ENCODE measurements at places on chromosomes 12 and 14. TPM values are rescaled to one million over a fixed set of nuclear protein-coding genes. Genes with fewer than 3 reads are reported as not detected.

The IL25 gene
- total RNA-seq, result not detected

The PAX9 gene
- 5.5 TPM for total RNA-seq

The PLXNC1 gene
- 2.4 TPM for total RNA-seq

The LMNTD1 gene
- total RNA-seq, result not detected

- no peak for DNase-seq
Measured at GRCh38 chr12:26843311-26843710, 10.3 kb upstream of the ITPR2 start.

GRCh38 chr12:14171106-14171505, 189.7 kb upstream of the GRIN2B start:
- no peak for DNase-seq

GRCh38 chr12:68020699-68021098, 31.5 kb downstream of the IFNG-AS1 start:
- DNase-seq, result no peak

GRCh38 chr12:122979001-122979907, 1.2 kb upstream of the ARL6IP4 start:
- DNase-seq, result no peak

DNA sequence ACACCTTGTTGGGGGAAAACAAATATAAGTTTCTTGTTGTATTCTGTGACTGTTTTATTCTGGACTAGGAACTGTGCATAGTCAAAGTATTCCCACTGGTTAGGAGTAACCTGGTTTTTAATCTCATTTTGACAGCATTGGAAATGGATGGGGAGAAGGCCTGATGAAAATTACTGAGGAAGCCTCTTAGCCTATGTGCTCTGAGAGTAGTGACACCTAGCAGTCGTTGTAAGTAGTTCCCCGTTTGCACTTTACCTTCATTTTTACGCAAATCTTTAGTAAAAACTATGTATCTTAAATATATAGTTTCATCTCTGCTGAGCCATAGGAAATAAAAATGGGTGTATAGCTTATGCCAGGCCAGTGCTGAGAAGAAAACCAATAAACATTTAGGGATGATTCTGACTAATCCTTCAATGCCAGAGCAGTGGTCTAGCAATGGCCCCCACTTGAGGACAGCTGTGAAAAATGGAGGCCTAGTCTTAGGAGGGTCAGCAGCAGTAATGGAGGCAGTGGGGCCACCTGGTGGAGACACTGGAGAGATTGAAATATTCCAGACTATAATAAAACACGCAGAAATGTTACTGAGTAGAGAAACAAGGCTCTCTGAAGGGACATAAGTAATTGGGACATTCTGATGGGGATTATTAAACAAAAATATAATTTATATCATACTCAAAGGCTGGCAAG, 133.2 kb upstream of the NOVA1 start:
- peak; percentile 1 for DNase-seq

DNA sequence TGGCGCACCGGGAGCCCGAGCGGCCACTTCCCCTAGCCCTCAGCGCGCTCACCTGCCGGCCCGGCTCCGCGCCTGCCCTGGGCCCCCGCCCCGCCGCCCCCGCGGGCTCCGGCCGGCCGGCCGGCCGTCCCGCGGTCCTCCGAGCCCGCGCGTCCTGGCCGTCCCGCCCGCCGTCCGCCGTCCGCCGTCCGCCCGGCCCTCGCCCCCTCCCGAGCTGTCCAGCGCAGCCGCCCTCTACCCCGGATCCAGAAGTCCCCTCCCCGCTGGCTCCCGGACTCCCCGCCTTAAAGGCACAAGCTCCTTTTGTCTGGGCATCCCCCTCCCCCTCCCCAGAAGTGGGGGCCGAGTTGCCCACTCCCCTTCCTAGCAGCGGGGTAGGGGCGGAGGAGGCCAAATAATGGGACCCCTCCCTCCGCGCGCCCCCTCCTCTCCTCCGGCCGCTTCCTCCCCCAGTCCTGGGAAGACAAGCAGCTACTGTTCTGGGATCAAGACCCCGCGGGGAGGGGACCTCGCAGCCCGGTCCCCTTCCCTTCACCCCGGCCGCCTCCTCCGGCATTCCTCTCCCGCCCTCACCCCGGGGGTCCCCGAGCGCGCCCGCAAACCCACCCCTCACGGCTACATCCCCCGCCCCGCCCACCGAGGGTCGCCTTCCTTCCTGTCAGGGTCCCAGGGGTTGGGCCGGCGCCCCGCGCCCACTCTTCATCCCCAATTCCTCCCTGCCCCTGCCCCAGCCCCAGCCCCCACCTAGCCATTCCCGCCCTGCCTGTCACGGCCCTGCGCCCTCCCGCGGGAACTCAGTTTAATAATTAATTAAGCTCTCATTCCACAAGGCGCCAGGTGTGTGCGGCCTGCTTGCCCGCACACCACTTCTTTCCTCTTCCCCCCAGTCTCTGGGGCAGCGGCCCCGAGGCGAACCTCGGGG, at the start of gene ADCY6:
Gene ADCY6, minus strand, starts transcription at position 236 of the 922 bp plus-strand sequence. CDS start 5,655 bp downstream, outside the sequence.
- peak; percentile 68 for DNase-seq

- no peak for DNase-seq
Measured at GRCh38 chr14:65805113-65805473, 392.6 kb downstream of the FUT8 start.

GRCh38 chr14:56862836-56863235, 52.6 kb upstream of the OTX2 start:
- DNase-seq, result no peak

GRCh38 chr12:124695861-124696260, 128.4 kb upstream of the NCOR2 start:
- no peak for DNase-seq

GRCh38 chr14:68937471-68938270, 41.4 kb downstream of the ACTN1 start:
- no peak for DNase-seq

- no peak for DNase-seq
Measured at GRCh38 chr12:12741660-12742059, 24.5 kb downstream of the CDKN1B start.

DNA sequence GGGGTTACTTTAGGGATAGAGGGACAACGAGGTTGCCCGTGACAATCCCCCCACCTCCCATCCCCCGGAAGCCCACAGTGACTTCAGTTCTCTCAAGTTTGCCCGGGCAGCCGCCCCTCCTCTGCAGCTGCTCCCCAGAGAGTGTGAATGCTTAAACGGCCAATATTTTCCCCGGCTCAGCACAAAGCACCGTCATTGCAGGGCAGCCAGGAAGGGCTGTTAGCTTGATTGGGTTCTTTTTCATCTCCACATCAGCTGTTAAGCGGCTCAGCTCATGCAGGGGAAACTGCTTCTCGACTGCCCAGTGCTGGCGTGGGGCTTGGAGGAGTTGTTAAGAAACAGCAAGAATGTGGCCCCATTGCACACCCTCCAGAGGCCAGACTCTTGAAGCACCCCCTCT, 120.5 kb upstream of the NCOR2 start:
- DNase-seq, result no peak

GRCh38 chr14:25759256-25759655, 709.3 kb upstream of the STXBP6 start:
- DNase-seq, result no peak

- no peak for DNase-seq
Measured at GRCh38 chr12:29208060-29208459, 59.0 kb downstream of the FAR2 start.

- DNase-seq, result no peak
Measured at GRCh38 chr14:58690801-58691516, 53.2 kb downstream of the DACT1 start.

GRCh38 chr12:72270246-72270645, 1.9 kb upstream of the TRHDE start:
- DNase-seq, result no peak

- DNase-seq, result peak; percentile 23
Measured at GRCh38 chr12:123546281-123546680, 12.8 kb upstream of the RILPL1 start.

GRCh38 chr12:108816652-108817335, 40.6 kb downstream of the SSH1 start:
- peak; percentile 33 for DNase-seq

- DNase-seq, result peak; percentile 73
Measured at GRCh38 chr12:52501490-52501889, 8.4 kb upstream of the KRT6A start.
